ENCODE measurements at places on chromosomes 5 and 9. TPM values are rescaled to one million over a fixed set of nuclear protein-coding genes. Genes with fewer than 3 reads are reported as not detected.

DNA sequence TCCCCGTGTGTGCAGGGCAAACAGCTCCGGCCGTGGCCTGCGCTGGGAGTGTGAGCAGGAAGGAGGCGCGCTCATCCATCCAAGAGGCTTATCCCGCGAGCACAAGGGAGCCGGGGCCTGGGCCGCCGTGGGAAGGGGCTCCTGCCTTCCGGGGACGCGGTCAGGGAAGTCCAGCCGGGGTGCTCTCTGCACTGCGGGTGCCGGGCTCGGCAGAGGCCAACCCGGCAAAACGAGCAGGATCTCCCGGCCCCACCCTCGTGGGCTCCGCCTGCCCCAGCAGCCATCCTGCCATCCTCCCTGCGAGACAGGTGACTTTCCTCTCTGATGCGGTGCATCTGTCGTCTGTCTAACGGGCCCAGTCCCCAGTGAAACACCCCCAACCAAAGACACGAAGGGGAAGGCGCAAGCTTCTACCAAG, 244.2 kb downstream of the AUH start:
- no peak for DNase-seq
- H3K4me1 ChIP-seq: peaks cover 3% of the 10 kb centered on the region
- H3K27me3 ChIP-seq: no peaks in the 10 kb centered on the region
- no peak overlapping the region for H3K4me3 ChIP-seq
- H3K36me3 ChIP-seq: no peaks in the 10 kb centered on the region

GRCh38 chr9:33225319-33226147, 14.4 kb upstream of the SPINK4 start:
- H3K27ac ChIP-seq: no peak overlapping the region
- H3K4me1 ChIP-seq: no peaks in the 10 kb centered on the region
- H3K27me3 ChIP-seq: no peaks in the 10 kb centered on the region
- no peak overlapping the region for H3K4me3 ChIP-seq
- DNase-seq: peak; percentile 73

Gene BTNL8
- total RNA-seq: 0.14 TPM

GRCh38 chr5:42074353-42074752, 149.3 kb downstream of the FBXO4 start:
- no peaks in the 10 kb centered on the region for H3K27me3 ChIP-seq
- H3K36me3 ChIP-seq: no peaks in the 10 kb centered on the region
- no peaks in the 10 kb centered on the region for H3K4me1 ChIP-seq
- H3K4me3 ChIP-seq: no peak overlapping the region
- no peak for DNase-seq

All from liver (tissue), 10 donors.